Natural killer cell (primary cell): ENCODE measurements at places on chromosomes 1 and 21. TPM values are rescaled to one million over a fixed set of nuclear protein-coding genes. Genes with fewer than 3 reads are reported as not detected.
A peak's percentile ranks its signal among the peaks of the same experiment; 100 is the strongest.

The AUNIP gene
- total RNA-seq = 0.16 TPM

DNA sequence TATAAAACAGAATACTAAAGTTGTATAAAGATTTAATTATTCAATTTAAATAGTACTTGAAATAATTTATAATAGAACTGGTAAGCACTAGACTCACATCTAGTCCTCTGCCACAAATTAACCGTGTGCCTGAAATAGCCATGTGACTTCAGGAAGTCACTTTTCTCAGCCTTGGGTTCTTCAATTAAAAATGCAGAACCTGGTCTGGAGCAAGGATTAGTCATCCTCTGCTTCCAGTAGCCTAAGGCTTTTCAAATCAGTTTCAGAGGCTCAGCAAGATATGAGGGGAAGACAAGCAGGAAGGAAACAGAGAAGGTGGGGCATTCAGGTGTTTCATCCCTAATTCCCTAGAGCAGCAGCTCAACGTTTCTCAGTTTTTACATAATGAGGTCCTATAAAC, 23.0 kb downstream of the DPH5 start:
- DNase-seq = no peak

- DNase-seq = no peak
Observed at GRCh38 chr1:36068866-36069265, 15.0 kb upstream of the TEKT2 start.

- DNase-seq = peak; percentile 23
Observed at GRCh38 chr1:237799762-237800474, 90.8 kb downstream of the ZP4 start.

The IGSF3 gene
- not detected for total RNA-seq

The SAMD11 gene
- total RNA-seq = not detected

- no peak for DNase-seq
Observed at GRCh38 chr1:197614916-197615692, 160.2 kb downstream of the DENND1B start.

- no peak for DNase-seq
Observed at GRCh38 chr1:65704318-65704717, 88.4 kb upstream of the PDE4B start.

- DNase-seq = no peak
Observed at GRCh38 chr1:28147264-28148094, 29.0 kb downstream of the PTAFR start.

DNA sequence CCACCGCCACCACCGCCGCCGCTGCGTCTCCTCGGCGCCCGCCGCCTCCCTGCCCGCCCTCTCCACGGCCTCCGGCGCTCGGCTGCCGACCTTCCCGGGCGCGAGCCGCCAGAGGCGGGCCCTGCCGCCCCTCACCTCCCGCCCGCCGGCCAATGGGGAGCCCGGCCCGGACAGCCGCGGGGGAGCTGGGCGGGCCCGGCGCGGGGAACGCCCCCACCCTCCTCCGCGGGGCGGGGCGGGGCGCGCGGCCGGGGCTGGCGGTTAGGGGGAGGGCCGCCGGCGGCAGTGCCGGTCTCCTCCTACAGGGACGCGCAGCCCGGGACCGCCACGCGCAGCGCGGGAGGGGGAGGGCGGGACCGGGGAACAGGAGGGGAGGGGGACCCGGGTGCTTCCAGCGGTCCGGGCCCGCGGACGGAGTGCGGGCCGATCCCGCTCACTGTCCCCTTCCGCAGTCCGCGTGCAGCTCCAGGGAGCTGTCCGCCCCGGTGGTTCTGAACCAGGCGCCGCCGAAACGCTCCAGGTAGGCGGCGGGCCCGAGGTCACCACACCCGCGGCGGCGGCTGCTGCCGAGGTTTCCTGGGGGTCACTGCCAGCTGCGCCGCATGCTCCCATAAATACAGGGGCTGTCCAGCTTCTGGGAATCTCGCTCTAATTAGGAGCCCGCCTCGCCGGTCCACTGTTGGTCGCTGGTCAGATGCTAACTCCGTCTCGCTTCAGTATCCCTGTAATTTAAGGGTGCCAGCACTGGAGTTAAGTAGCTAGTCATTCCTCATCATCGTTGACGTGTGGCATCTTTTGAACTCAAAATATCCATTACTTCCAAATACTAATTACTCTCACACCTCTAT, at the start of gene PGBD5:
TSS of gene PGBD5 (minus strand) at position 87 of the 848 bp plus-strand sequence. CDS start 404 bp downstream, outside the sequence.
- peak; percentile 62 for DNase-seq

DNA sequence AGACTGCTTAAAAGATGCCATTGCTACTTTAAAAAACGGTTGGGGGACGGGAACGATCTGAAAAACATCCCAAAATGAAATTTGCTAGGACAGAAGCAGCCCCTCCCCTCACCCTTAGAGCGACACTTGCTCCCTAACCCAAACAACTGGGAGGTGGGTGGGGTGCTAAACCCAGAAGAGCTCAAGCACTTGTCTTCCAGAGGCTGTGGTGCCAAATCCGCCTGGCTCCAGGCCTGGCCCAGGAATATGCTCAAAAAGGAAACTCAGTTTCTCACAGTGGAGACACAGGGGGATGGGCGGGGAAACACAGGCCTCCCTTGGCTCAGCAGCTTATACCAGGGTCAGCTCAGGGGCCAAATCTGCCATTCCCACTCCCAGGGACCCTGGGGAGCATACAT, 644 bp upstream of the PBXIP1 start:
- no peak for DNase-seq

DNA sequence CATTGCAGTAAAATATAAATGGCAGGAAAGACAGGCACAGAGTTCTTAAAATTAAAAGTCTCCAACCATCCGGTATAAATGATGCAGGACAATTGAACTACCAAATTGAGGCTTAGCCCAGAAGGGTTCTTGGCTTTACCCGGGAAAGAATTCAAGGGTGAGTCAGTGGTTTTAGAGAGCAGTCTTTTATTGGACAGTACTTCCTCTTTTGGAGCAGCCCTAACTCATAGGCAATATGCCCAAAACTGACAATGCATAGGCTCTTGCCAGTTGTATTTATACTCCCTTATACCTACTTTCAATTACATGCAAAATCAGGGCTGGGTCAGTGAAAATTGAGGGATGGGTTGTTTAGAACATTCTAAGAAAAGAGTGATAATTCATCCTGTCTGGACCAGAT, 1628.9 kb upstream of the PRMT6 start:
- DNase-seq = no peak

The OR2M2 gene
- total RNA-seq = not detected

DNA sequence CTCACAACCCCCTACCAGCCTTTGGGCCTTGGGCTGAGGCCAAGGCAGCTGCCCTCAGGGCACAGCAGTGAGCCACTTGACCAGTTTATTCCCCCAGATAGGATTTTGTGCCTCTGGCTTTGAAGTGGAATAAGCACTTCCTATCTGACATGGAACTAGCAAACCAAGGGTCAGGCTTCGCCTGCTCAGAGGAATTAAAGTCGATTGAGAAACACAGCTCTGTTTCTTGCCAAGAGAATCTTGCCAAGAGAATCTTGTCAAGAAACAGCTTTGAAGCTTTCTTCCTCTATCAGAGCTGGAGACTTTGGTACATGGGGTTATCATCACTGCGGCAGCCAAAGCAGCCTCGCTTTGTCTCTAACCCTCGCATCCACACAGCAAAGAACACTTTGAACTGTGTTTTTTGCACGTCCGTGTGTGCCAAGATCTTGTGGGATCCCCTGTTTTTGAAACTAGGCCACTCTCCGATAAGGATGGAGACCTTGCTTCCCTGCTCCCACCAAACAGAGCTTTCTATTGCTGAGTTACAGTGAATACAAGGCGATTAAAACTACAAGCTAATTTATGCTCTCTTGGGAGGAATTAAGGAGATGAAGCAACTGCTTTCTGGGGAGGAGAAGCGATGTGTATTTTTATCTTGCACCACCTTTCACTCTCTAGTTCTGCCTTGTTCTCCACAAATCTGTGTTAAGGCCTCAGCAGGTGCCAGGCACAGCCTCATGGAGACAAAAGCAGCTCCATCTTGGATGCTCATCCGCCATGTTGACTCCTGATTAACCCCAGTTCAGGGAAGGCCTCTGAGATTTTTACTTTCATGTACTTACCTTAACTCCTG, 67.3 kb downstream of the RHOU start:
- no peak for DNase-seq

GRCh38 chr1:59046730-59047157, 250.2 kb upstream of the FGGY start:
- DNase-seq = no peak

The FBLIM1 gene
- not detected for total RNA-seq

GRCh38 chr1:5379176-5379759, 613.0 kb downstream of the NPHP4 start:
- DNase-seq = no peak

GRCh38 chr1:247317702-247318101, 14.0 kb downstream of the ZNF496 start:
- no peak for DNase-seq

DNA sequence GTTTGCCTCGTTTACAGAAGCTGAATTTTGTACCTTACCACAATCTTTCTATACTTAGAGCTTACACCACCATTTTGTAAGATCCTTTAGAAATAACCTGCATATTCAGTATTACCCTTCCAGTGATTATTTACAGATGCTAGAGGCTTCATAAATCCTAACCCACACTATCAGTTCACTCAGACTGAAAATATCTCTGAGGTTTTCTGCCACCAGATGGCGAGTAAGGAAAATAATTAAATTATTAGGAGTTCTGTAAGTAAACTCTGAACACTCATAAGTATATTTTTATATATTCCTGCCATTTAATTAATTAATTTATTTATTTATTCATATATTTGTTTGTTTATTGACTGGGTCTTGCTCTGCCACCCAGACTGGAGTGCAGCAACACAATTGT, 1635.2 kb downstream of the PLA2G4A start:
- no peak for DNase-seq

The FYB2 gene
- not detected for total RNA-seq

DNA sequence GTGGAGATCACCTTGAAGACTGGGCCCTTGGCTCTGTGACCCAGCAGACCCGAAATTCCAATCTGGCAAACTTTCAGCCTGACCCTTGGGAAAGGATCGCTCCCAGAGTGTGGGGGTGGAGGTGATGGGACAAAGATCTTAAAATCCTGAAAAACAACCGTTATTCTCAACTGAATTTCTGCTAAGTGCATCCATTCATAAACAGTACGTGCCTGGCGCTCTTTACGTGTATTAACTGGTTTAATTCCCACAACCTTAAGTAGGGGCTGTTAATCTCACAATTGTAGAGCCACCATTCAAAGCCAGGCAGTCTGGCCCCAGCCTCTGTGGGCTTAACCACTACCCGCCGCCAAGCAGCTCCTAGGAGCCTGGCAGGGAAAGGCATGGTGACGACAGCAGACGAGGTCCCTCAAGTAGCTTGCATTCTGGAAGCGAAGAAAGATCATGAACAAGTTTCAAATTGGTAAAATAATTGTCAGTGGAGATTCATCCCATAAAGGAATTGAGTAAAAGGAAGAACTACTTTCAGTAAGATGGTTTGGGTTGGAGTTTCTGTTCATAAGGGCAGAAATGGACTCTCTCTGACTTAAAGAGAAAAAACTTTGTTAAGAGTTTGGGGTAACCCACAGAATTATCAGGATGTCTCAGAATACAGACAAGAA, 11.4 kb upstream of the RGS16 start:
- peak; percentile 75 for DNase-seq

DNA sequence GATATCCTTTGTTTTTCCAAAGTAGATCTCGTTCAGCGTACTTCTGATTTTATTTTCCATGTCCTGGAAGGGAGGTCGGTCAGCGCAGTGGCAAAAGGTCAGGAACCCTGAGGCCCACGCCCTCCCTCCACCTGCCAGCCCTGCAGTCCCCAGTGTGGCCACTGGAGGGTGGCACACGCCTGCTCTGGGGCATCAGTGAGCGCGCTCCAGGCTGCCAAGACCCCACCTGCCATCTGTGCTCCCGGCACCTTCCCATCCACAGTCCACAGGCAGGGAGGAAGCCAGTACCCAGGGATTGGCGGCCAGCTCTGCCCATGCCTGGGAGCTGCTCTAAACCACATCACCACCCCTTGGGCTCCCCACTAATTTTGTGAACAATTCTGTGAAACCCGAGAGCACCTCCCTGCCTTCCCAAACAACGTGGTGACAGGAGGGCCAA, 32.3 kb downstream of the SLC66A1 start:
- DNase-seq = peak; percentile 65

The FOXD2 gene
- total RNA-seq = 0.49 TPM

GRCh38 chr1:183365093-183365492, 53.1 kb downstream of the NMNAT2 start:
- DNase-seq = no peak

DNA sequence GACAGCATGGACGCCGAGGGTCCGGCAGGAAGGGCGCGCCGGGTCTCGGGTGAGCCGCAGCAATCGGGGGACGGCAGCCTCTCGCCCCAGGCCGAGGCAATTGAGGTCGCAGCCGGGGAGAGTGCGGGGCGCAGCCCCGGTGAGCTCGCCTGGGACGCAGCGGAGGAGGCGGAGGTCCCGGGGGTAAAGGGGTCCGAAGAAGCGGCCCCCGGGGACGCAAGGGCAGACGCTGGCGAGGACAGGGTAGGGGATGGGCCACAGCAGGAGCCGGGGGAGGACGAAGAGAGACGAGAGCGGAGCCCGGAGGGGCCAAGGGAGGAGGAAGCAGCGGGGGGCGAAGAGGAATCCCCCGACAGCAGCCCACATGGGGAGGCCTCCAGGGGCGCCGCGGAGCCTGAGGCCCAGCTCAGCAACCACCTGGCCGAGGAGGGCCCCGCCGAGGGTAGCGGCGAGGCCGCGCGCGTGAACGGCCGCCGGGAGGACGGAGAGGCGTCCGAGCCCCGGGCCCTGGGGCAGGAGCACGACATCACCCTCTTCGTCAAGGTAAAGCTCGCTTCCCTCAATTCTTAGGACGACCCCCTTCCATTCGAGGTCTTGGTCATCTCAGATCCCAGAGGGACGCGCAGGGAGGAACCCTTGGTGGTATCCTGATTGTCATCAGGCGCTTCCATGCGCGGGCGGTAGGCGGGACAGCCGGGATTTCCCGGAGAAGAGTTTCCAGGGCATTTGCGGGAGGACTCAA, 1.6 kb downstream of the CLIC6 start:
- no peak for DNase-seq

The TPR gene
- total RNA-seq = 96.8 TPM

- DNase-seq = peak; percentile 98
Observed at GRCh38 chr1:26833432-26834405, 7.2 kb downstream of the ZDHHC18 start.

The KIRREL1 gene
- not detected for total RNA-seq

DNA sequence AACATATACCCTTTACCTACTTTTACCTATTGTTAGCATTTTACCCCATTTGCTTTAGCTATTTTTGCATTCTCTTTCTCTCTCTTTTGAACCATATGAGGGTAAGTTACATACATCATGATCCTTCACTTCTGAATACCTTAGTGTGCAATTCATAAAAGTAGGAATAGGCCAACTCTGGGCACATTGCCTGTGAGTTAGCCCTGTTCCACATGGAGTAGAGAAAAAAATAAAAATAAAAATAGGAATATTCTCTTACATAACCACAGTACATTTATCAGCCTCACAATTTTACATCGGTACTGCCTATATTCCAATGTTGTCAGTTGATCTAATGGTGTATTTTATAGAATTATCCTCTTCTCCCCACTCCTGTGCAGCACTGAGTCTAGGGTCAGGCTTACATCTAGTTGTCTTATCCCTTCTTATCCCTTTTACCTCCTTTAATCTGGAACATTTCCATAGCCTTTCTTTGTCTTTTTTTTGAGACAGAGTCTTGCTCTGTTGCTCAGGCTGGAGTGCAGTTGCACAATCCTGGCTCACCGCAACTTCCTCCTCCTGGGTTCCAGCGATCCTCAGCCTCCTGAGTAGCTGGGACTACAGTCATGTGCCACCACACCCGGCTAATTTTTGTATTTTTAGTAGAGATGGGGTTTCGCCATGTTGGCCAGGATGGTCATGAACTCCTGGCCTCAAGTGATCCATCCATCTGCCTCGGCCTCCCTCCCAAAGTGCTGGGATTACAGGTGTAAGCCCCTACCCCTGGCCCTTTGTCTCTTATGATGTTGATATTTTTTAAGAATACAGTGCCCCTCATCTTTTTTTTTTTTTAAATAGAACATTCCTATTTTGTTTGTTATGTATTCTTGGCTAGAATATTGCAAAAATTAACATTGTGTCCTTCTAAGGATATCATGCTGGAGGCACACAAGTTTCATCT, 11.1 kb upstream of the SLC30A1 start:
- DNase-seq = no peak
